NB4 (cell line): ENCODE measurements at places on chromosomes 4 and X.

DNA sequence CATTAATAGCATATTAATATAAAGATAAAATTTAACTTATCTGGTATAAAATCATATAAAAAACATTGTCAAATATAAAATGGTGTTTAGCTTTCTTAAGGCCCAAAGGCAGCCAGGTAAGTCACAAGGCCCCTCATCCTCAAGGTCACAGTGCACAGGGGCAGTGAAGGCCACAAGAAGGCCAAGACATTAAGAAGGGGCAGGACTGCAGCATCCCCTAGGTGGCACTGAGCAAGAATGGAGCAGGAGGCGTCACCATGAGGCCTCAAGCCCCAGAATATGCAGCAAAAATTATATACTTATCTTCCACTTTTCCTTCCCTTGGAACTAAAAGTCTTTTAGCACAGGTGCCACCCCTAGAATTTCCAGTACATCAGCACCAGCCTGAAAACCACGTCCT lies 49.5 kb upstream of the MAGEA8 start:
- DNase-seq = no peak

GRCh38 chrX:81779701-81780100 lies 577.8 kb downstream of the SH3BGRL start:
- no peak for DNase-seq

GRCh38 chrX:42128020-42128419 lies 204.7 kb upstream of the CASK start:
- no peak for DNase-seq

- DNase-seq = peak; percentile 42
These were observed 2.7 kb downstream of the CT55 start for GRCh38 chrX:135168486-135168885.

GRCh38 chr4:3468804-3469203 lies 5.7 kb downstream of the DOK7 start:
- no peak for DNase-seq

- peak; percentile 33 for DNase-seq
These were observed 1364.4 kb downstream of the STIM2 start for GRCh38 chr4:28225050-28225449.

DNA sequence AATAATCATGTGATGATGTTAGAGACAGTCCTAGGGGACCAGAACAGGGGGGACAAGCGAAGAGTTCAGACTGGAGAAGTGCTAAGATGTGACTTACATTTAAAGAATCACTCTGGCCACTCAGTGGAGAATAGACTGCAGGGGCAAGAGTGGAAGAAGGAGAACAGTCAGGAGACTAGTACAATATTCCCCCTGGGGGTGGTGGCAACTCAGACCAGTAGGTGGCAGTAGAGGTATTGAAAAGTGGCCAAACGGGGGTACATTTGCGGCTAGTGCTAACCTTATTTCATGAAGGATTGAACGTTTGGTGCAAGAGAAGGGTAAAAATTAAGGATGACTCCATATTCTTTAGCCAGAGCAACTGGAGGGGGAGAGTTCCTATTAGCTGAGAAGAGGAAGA lies 2.7 kb upstream of the BMX start:
- peak; percentile 68 for DNase-seq

- no peak for DNase-seq
These were observed 31.3 kb upstream of the ASMTL start for GRCh38 chrX:1483843-1484637.

GRCh38 chr4:168737806-168738172 lies 240.9 kb downstream of the PALLD start:
- DNase-seq = no peak
